ENCODE measurements at places on chromosomes 1 and 21. TPM values are rescaled to one million over a fixed set of nuclear protein-coding genes. Genes with fewer than 3 reads are reported as not detected.

The SMIM1 gene
- total RNA-seq = 2.5 TPM

The FMN2 gene
- total RNA-seq = 0.69 TPM

The OR2L8 gene
- not detected for total RNA-seq

The OR6N2 gene
- total RNA-seq = not detected

The DISP1 gene
- total RNA-seq = 5.1 TPM

The MATN1 gene
- total RNA-seq = 1.4 TPM

The TFF2 gene
- total RNA-seq = not detected

The TAS1R1 gene
- total RNA-seq = 0.59 TPM

The OXCT2 gene
- total RNA-seq = 2.4 TPM

The MXRA8 gene
- total RNA-seq = 59.7 TPM

The RGS13 gene
- 0.79 TPM for total RNA-seq

The STUM gene
- total RNA-seq = 2.4 TPM

DNA sequence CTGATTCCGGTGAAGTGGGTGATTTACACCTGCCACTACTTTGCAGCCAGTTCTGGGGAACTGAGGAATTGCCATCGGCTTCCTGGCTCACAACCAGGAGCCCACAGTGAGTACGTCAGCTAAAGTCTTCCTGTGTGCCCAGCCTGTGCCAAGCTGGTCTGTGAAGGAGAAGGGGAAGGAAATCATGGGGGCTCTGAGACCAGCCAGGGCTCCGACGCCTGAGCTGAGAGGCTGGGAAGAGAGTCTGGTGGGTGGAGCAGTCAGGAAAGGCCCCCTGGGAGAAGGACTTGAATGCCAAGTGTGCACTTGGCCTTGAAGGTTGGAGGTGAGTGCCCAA, 1.2 kb downstream of the LURAP1 start:
- DNase-seq = no peak

- no peak for DNase-seq
Observed at GRCh38 chr1:26221094-26221493, 12.9 kb upstream of the CEP85 start.

GRCh38 chr1:16474166-16474800, 33.8 kb downstream of the NECAP2 start:
- DNase-seq = no peak

DNA sequence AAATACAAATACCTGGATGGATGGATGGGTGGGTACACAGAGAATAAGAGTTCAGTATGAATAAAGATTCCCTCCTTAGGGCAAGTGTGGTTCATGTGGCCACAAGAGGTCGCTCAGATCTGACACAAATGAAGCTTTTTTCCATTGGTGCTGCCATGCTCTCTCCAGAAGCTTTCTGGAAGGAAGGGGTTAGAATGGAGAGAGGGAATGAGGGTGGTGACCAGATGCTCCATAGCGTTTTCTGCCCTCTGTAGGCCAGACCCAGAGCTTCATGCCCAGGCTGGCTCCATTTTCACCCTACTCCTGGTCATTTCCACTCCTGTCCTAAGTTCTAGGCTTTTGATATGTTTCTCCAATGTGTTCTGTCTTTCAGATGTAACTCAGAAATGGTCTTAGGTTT, 3.3 kb upstream of the FCRL6 start:
- peak; percentile 61 for DNase-seq

- DNase-seq = no peak
Observed at GRCh38 chr1:230288641-230289349, 137.3 kb downstream of the PGBD5 start.

DNA sequence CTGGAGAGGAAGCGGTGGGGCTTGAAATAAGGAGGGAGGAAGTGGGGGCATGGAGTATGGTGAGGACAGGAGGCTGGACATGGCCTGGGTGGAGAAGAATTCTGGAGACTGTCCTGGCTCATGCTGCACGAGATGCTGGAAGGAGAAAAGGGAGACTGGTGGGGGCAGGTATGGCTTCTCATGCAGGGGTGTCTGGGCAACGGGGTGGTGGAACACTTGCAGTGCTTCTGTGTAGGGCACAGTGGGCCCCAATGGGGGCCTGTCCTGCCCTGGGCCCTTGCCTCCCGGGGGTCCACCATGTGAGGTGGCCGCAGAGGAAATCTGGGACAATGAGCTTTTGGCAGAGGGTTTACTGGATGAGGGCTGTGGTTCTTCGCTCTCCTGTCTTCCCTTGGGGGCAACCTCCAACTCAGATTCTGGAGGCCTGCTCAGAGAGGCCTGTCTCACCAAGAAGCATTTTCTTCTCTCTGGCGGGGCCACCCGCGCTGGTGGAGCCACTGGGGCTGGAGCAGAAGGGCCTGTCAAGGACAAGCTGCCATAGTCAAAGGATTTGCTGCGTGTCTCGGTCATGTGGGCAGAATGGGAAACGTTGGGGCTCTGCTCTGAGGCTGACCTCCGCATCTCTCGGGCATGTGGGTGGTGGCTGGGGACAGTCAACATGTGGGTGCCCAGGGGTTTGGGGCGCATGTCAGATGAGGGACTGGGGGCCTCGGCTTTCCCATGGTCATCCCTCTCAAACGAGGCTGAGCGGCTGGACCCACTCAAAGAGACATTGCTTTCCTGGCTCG, 96.9 kb upstream of the EDN2 start:
- DNase-seq = no peak

- no peak for DNase-seq
Observed at GRCh38 chr1:44632598-44632997, 41.7 kb downstream of the TMEM53 start.

GRCh38 chr1:53340660-53341520, 13.0 kb upstream of the LRP8 start:
- DNase-seq = no peak

- no peak for DNase-seq
Observed at GRCh38 chr1:200182701-200183100, 155.2 kb downstream of the NR5A2 start.

DNA sequence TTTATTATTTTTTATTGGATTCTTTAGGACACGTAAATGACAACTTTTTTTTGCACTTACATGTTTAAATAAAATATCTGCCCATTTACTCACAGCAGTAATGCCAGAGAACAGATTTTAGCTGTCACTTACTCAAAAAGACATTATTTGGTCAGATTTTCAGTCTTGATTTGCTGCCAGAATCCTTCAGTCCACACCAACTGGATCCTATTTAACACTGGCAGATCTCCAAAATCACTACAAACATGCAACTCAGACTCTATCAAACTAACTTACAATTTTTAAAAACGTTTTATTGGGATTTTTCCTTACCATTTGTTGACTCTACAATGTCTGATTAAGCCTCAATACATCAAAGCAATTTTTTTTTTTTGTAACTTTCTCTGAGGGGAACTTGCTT, 11.1 kb downstream of the ATP6V1G3 start:
- DNase-seq = peak; percentile 36

DNA sequence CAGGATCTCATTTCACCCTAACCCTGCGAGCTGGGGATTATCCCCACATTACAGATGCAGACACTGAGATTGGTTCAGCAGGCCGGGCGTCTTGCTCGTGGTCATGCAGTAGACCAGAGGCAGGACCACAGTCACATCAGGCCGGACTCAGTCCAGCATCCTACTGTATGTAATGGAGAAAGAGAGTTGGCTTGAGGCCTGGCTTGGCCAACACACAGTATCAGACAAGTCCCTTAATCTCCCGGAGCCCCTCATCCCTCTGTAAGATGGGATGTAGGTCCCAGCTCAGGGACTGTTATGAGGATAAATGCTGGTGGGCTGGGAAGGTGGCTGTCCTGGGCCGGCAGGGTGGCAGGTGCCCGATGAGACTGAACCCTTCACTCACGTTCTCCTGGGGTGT, 66.1 kb upstream of the ACTL8 start:
- no peak for DNase-seq

GRCh38 chr1:59029411-59030167, 245.7 kb upstream of the JUN start:
- no peak for DNase-seq

DNA sequence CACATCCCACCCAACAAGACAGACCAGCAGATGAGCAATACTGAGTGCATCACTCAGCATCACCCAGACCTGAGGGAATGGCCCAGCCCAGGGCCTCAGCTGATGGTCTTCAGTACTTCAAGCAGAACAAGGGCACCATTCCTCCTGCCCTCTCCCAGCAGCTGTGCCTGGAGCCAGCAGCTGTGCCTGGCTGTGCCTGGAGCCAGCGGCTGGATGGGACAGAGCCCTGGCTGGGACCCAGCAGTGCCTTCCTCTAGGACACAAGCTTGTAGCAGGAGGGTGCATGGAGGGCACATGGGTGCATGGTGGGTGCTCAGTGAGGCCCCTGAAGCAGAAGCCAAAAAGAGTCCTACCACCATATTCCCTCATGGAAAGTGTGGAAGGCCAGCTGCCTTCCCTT, 583.8 kb downstream of the NPHP4 start:
- DNase-seq = no peak

GRCh38 chr1:97895278-97895677, 25.6 kb downstream of the DPYD start:
- no peak for DNase-seq

DNA sequence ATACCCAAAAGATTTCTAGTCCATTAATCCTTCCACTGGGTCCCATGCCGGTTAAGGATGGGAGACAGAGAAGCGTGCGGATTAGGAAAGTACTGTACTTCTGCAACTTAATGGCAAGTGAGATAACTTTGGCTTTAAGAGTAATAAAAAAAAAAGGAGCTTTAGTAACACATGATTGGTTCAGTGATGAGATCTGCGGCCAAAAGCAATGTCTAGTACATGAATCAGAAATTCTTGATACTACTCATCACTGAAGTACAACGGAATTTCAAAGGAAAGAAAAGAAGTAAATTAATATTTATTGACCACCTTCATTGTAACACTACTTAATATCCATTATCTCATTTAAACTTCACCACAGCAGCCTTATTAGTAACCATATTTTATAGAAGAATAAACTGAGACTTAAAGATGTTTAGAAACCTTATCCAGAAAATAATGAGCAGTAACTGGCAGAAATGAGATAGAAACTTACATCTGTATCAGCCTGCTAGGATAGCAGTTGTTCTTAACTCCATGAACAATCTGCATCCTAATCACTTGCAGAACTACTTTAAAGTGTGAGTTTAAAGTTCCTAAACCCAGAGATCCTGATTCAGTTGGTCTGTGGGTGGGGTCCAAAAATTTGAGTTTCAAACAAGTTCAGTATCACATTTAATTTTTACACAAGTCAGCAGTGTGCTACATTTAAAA, 14.1 kb upstream of the NUF2 start:
- no peak for DNase-seq

DNA sequence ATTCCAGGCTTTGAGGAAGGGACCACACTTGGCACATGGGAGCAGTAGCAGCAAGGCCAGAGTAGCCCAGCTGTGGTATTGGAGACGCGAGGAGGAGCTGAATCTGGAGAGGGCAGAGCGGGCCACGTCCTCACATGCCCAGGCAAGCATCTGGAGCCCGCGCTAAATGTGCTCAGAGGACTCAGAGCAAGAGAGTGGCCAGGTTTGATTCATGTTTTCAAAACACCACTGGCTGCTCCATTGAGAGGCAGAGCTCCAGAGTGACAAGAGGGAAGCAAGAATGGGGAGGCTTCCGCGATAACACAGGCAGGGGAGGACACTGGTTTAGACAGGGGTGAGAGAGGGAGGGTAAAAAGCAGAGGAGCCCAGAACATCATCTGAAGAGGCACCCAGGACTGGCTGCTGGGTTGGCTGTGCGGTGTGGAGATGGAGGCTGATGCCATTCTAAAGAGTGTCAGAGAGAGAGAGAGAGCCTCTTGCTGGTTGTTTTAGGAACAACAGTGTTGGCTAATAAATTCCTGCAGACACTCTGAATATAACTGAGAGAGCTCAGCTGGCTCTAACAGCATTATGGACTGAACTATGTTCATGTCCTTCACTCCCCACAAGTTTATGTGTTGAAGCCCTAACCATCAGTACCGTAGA, 32.3 kb downstream of the RCAN1 start:
- no peak for DNase-seq

DNA sequence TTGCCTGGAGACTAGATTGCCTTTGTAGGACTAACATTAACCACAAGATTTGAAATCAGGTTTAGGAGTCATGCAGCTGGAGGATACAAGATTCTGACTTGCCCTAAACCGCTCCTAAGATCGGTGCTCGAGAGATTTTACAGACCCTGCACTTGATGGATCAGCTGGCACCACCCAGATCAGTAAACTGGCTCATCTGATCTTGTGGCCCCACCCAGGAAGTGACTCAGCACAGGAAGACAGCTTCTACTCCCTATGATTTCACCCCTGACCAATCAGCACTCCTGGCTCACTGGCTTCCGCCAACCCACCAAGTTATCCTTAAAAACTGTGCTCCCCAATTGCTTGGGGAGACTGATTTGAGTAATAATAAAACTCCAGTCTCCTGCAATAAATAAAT, 876 bp upstream of the CATSPERE start:
- no peak for DNase-seq

DNA sequence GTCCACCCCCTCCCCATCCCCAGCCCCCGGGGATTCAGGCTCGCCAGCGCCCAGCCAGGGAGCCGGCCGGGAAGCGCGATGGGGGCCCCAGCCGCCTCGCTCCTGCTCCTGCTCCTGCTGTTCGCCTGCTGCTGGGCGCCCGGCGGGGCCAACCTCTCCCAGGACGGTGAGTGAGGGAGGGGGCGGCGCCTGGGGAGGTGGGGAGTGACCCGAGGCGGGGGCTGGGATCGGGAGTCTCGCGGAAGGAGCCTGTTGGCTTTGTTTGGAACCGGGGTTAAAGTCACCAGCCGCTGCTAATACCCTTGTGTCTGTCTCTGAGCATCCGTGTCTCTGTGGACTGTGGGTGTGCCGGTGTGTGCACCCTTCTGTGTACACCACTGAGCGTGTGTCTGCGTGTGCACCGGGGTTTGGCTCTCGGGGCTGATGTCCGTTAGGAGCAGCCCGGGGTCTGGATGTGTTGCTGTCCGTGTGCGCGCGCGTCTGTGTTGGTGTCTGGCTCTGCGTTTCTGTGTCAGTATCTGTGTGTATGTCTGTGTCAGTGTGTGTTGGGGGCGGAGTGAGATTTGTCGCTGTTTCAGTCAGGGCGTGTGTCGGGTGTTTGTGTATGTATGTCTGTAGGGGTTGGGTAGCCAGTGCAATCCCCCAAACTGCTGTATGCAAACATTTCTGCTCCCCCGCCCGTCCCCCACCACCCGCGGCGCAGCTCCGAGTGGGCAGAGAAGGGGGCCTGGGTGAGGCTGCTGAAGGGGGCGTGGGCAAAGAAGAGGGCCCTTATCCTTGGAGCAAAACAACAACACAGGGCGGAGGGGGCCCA, 480 bp downstream of the CADM3 start:
- DNase-seq = no peak

- no peak for DNase-seq
Observed at GRCh38 chr1:17276568-17276967, 27.7 kb downstream of the PADI3 start.

DNA sequence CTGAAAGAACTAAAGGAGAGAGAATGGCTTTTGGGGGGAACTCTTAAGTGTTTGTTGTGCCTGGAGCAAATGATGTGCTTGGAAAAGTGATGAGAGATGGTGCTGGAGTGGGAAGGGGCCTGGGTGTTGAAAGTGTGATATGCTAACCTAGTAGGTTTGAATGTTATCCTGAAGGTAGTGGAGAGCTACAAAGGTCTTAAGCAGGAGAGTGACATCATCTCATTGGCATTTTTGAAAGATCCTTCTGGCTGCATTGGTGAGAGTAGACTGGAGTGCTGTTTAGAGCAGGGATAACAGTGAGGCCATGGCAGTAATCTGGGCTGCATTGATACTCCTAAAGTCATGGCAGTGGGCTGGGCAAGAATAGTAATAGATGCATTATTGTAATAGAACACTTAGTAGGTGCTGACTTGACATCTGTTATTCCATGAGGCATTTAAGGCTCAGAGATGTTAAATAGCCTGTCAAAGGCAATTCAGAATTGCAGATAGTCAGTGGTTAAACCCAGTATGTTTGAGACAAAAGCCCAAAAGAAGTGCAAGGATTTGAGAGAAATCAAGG, 44.5 kb downstream of the MDM4 start:
- DNase-seq = no peak

Data from skin of body (tissue), 3 donors.